ENCODE measurements at places on chromosomes 12 and 14.

- no peak for DNase-seq
Observed at GRCh38 chr14:67815573-67816225, 691 bp downstream of the ZFYVE26 start.

DNA sequence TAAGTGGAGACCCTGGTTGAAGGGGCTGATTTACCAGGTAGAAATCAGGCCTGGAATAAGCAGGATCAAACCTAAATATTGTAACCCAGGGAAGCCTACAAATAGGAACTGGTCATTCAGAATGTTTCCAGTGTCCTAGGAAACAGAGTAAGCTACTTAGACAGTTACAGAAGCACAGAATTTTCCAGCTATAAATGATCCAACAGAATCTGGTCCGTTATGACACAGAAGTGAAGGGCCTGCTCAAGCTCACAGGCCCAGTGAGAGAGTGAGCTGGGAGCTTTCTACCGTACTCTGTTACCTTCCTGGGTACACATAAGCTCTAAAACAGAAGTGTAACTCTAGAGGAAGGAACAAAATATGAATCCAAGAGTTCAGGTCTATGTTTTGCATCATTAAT lies 119.1 kb downstream of the TTC7B start:
- DNase-seq, result no peak

DNA sequence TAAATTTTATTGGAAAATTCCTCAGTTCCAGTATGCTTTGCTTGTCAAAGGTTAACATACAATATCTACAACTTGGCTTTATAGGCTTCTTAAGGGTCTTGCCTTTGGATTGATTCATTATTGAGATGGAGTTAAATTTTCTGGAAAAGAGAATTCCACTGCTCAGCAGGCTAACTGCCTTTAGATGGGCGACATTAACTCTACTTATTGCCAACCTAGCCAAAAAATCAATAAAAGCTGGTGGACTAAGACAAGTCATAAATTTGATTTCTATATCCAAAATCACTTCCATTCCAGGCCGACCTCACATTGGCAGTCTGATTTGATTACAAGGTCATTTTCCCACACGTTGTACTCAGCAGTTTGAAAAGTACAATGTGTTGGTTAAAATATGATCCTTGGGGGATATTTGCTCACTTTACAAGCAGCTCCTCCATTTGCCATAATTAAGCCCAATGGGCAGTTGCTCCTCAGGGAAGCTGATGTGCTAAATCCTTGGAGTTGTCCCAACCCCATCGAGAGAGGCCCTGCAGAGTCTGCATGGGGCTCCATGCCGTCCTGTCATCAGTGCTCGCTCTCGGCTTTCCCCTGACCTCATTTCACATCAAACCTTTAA lies 36.1 kb upstream of the CRY1 start:
- DNase-seq, result no peak

GRCh38 chr12:111256629-111257434 lies 112.1 kb downstream of the PHETA1 start:
- no peak for DNase-seq

GRCh38 chr12:13102461-13103195 lies 839 bp downstream of the GSG1 start:
- DNase-seq, result no peak

- DNase-seq, result no peak
Observed at GRCh38 chr14:60736494-60736893, 1.9 kb downstream of the MNAT1 start.

DNA sequence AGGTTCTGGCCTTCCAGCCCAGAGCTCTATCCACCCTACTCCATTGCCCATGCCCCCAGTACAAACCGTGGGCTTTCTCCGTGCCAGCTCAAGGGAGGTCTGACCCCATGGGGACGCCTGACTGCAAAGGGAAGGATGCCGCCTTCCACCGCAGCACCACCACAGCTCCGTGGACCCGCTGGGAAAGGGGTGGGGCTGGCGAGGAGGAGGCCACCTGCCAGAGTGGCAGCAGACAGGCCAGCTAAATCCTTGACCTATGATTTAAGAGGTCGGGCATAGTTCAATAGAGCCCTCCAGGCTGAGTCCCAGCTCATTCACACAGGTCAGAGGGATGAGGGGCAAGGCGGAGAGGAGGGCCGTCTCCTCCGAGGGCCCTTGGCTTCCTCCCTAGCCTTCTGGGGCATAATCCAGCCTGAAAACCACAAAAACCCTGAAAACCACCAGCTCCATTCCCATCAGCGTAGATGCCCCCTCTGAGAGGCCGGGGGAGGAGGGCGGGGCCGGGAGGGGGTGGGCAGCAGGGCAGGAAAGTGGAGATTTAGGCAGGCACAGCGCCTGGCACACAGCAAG lies 14.9 kb upstream of the FIGNL2 start:
- no peak for DNase-seq

DNA sequence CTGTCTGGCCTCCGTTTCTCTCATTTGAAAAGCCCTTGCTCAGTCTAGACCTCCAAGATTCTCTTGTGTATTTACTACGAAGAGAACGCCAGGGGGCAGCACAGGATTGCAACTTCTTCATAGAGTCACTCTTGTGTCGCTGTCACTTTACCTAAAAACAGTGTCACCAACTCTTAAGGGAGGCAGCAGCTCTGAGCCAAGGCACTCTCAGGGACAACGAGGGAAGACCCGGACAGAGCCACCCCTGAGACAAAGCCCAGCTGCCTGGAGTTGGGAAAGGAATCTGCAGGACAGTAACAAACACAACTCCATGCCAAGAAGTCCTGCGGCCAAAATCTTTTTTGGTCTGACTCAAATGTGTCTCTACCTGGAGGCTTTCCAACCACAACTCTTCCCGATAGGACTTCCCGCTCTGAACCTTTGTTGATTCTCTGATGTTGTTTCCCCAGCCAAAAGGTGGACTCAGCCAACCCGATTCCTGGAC lies 9.6 kb upstream of the RPAP3 start:
- DNase-seq, result peak; percentile 55

GRCh38 chr12:77830583-77831351 lies at the start of gene NAV3:
NAV3 (plus strand) TSS chr12:77830894; CDS start chr12:77831462, 568 bp downstream.
- no peak for DNase-seq

DNA sequence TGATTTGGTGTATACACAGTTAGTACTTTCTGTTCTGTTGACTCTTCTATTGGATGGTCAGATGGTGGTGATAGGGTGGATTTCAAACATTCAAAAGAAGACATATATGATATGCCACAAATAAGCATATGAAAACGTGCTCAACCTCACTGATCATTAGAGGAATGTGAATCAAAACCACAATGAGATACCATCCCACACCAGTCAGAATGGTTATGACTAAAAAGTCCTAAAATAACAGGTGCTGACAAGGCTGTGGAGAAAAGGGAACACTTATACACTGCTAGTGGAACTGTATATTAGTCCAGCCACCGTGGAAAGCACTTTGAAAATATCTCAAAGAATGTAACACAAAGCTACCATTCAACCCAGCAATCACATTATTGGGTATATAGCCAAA lies 425.5 kb downstream of the C12orf50 start:
- DNase-seq, result no peak
